ENCODE measurements at places on chromosomes 7 and 10.
A peak's percentile ranks its signal among the peaks of the same experiment; 100 is the strongest.

- DNase-seq: no peak
These were observed 246.3 kb upstream of the PITRM1 start for GRCh38 chr10:3418926-3419325.

DNA sequence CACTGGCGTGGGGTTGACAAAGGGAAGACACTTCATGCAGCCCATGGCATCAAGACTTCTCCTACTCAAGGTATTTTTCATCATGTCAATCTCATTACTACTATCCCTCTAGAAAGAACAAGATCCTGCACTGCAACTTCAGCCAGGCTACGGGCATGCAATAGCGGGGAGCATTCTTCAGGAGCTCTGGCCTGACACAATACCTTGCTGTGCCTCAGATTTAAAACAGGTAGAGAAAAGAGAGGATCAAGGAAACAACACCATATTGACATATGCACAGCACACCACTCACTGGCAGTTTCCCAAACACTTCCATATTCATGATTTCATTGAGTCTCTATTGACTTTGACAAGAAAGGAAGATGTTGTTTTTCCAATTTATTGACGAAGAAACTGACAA lies 51.5 kb downstream of the DOCK4 start:
- no peak for DNase-seq

DNA sequence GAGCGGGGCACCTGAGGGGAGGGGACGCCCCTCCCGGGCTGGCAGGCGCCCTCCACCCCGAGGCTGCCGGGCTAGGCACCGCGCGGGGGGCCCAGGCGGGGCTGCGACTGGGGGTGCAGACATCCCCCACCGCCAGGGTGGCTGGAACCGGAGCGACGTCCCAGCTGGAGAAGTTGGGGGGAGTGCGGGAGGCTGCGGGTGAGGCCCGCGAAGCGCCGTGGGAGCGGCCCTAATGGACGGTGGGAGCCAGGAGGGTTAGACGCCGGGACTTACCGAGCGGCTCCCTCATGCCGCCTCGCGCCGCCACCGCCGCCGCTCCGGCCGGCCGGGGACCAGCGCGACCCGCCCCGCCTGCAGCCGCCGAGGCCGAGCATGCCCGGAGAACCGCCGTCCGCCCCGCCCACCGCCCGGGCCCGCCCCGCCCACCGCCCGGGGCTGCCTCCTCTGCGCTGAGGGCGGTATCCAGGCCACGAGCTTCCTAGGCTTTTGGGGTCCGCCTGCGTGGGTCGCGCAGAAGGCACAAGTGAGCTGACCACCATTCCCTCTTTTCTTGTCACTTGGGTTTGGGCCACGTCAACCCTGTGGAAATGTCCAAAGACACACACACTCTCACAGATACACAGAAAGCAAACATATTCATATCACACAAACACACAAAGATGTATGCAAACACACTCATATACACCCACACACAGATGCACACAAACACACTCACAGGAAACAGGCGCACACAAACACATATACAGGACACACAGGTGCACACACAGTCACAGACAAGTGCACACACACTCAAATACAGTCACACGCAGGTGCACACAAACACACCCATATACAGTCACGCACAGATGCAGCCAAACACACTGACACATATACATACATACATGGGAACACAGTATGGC lies at the start of gene JCAD:
JCAD (minus strand) TSS at position 378 of the 899 bp plus-strand sequence. CDS start 11,774 bp downstream, outside the sequence.
- no peak for DNase-seq

DNA sequence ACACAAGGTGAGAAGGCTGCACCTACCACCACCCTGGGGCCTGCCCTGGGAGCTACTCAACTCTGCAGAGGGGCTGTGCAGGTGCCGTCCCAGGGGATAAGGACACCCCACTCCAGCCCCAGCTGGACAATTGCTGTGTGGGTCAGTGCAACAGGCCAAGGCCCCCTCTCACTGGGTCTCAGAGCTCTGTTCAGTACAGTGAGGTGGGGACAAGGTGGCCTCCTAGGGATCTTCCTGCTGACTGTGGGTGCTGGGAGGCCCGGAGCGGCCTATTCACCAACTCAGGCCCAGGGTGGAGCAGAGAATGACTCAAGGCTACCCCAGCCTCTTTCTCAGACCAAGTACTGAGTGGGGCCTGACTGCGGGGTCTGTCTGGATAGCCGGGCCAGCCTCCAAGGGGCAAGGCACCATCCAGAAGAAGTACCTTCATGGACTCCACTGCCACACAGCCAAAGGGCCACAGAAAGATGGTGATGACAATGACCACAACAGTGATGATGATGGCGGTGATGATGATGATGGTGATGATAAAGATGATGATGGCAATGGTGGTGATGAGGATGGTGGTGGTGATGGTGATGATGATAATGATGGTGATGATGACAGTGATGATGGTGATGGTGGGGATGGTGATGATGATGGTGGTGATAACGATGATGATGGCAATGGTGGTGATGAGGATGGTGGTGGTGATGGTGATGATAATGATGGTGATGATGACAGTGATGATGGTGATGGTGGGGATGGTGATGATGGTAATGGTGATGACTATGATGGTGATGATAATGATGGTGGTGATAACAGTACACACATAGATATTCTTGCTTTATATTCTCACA lies 59.8 kb upstream of the DNAAF5 start:
- no peak for DNase-seq

GRCh38 chr7:153472516-153472915 lies 579.7 kb upstream of the DPP6 start:
- DNase-seq: no peak

- DNase-seq: no peak
These were observed 175.4 kb downstream of the AUTS2 start for GRCh38 chr7:69773535-69774225.

DNA sequence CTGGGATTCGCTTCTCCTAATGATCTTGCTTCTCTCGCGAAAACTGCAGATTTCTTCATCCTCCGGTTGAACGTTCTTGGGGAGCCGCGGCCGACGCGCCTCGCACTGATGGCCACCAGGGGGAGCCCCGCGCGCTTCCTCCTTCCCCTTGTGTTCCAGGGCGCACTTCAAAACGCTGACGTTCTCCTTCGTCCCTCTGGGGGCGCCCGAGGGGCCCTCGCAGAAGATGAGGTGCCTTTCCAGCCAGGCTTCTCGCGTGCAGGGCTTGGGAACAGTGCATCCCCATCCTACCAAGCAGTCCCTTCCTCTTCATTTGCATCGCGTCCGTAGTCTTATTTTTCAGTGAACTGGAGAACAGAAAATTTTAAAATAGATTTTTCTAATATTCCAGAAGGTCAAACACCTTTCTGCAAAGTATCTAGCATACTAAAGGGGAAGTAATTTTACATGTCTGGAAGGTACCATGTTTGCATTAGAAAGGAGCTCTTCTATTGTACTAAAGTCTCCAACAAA lies 22.5 kb downstream of the GSTO2 start:
- peak; percentile 73 for DNase-seq

- no peak for DNase-seq
These were observed 47.3 kb upstream of the NPTX2 start for GRCh38 chr7:98569691-98570337.

- no peak for DNase-seq
These were observed 39.4 kb upstream of the GRB10 start for GRCh38 chr7:50822110-50822509.

- DNase-seq: no peak
These were observed 7.1 kb downstream of the NUDT1 start for GRCh38 chr7:2248984-2249694.

- no peak for DNase-seq
These were observed 35.6 kb downstream of the DYNC2I1 start for GRCh38 chr7:158891922-158892321.

DNA sequence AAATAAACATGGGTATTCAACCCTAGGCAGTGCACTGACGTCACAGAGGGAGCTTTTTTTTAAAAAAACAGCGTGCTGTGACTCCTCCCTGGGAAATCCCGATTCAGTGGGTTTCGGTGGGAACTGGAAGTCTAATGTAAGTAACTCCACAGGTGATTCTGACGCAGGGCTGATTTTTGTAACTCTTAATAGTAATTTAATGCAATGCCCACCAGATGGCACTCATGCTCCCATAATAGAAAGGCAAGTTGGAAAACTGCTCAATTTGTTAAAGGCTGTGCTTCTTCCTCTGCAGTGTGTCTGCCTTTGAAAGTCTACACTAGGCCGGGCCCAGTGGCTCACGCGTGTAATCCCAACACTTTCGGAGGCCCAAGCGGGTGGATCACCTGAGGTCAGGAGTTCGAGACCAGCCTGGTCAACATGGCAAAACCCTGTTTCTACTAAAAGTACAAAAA lies 10.9 kb upstream of the RSU1 start:
- peak; percentile 80 for DNase-seq

- no peak for DNase-seq
These were observed 40.5 kb upstream of the TMEM273 start for GRCh38 chr10:49228677-49229076.

DNA sequence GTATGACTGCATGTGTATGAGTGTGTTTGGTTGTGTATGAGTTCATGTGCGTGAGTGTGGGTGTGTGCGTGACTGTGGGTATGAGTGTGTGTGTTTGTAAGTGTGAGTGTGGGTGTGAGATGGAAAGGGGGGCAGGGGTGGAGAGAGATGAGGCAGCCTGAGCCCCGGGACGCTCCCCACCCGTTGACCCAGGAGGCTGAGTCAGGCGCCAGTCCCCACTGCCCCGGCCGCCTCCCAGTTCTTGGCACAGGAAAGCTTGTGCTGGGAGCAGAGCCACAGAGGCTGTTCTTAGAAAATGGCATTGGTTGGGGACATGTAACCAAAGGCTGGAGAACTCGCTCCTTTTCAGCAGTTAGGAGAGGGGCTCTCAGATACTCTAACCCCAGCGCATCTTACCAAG lies 27.8 kb upstream of the NUB1 start:
- DNase-seq: no peak
